Tibial nerve (tissue), 4 donors: ENCODE measurements at places on chromosomes 13 and 19.

GRCh38 chr13:112468069-112468468, 91.9 kb downstream of the SPACA7 start:
- H3K27me3 ChIP-seq: no peaks in the 10 kb centered on the region
- H3K27ac ChIP-seq: no peak overlapping the region
- DNase-seq: no peak
- H3K4me3 ChIP-seq: no peak overlapping the region
- no peaks in the 10 kb centered on the region for H3K36me3 ChIP-seq
- no peaks in the 10 kb centered on the region for H3K4me1 ChIP-seq

DNA sequence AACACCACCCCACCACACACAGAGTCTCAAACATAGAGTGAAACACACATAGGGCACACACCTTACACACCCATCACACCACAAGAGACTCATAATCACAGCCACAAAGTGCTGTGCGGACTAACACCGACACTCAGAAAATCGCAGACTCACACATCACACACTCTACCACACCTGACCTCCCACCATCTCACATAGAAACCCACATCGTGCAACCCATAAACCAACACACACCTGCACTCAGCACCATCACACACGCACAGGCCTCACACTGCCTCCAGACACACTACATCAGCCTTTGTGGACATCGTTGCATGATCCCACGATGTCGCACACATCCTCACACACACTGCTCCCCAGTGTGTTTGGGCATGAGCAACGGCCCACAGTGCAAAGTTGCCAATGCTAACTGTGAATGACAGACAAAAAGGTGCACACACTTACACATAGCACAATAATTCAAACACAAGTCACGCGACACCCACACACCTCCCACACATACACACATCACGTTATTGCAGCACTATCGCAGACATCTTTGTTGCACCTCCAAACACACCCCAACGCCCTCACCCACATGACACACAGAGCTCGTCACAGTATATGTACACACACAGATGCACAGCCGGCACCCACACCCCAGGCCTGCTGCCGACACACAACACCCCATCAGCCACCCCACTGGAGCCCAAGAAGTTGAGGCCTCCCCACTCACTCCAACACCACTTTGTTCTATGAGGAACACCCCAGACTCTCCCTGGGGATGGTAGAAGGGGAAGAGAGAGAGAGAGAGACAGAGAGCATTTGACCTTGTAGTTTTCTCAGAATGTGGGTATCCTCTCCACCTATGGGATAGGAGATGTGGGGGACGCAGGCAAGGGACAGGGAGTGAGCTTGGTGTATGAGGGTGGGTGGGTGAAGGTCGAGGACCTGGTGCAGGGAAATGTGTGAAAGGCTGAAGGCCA, 1.2 kb upstream of the ATP1A3 start:
- no peak for DNase-seq
- no peaks in the 10 kb centered on the region for H3K4me1 ChIP-seq
- H3K27me3 ChIP-seq: peaks cover 3% of the 10 kb centered on the region
- H3K27ac ChIP-seq: no peak overlapping the region
- no peak overlapping the region for H3K4me3 ChIP-seq
- H3K36me3 ChIP-seq: no peaks in the 10 kb centered on the region

DNA sequence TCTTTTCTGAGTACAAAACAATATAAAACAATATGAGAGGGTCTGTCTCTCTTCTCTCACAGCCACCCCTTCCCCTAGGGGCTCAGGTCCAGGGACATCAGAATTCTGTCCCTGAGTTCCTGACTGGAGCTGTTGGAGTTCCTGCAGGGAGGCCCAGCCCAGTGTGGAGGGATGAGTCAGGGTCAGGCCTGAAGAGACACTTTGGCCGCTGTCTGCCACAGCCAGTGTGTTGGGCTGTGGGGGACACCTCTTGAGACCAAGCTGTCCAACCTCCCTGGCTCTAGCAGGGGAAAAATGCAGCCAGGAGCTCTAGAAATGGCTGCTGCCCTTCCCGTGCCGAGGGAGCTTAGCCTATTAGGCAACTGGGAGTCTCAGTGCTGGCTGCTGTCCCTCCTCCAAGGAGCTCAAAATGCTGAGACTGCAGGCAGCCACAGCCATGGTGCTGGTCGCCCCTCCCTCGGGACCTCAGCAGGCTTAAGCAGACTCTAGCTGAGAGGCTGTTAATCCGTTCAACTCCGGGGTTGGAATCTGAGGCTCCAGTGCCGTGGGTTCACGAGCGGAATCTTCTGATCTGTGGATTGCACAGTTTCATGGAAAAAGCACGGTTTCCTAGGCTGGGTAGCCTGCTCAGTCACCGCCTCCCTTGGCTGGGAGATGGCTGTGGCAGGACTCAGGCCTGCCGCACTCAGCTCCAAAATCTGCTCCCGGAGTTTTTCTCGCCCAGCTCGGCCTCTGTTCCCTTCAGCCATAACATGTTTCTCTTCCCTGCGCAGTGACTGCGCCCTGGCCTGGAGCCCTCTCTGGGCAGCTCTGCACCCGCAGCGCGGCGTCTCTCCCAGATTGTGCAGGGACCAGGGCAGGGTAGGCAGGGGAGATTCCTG, 3.8 kb upstream of the ZNF626 start:
- no peak overlapping the region for H3K27ac ChIP-seq
- H3K4me1 ChIP-seq: no peaks in the 10 kb centered on the region
- no peak overlapping the region for H3K4me3 ChIP-seq
- no peaks in the 10 kb centered on the region for H3K36me3 ChIP-seq

DNA sequence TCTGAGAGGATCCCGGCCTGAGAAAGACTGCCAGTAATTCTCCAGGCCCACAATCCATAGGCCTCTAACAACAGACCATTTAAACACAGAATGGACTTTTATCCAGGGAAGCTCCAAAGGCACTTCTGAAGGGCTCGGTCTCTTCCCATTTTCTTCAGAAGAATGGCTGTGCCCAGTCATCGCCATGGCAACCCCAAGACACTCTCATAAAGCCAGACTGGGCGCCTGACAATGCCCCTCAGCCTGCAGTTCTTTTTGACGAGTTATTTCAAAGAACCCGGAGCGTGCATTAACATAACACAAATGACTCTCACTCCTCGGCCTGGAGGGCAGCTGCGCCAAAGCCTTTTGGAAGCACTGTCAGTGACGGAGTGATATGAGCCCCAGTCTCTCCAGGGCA, 61.0 kb downstream of the RASA3 start:
- DNase-seq: no peak
- H3K4me1 ChIP-seq: peaks cover 27% of the 10 kb centered on the region
- H3K4me3 ChIP-seq: no peak overlapping the region
- no peaks in the 10 kb centered on the region for H3K36me3 ChIP-seq
- H3K27me3 ChIP-seq: no peaks in the 10 kb centered on the region

GRCh38 chr13:33919120-33919519, 101.2 kb downstream of the RFC3 start:
- DNase-seq: no peak
- H3K4me1 ChIP-seq: no peaks in the 10 kb centered on the region
- no peak overlapping the region for H3K27ac ChIP-seq
- H3K4me3 ChIP-seq: no peak overlapping the region

GRCh38 chr19:15093001-15093400, 11.0 kb downstream of the OR1I1 start:
- H3K27ac ChIP-seq: no peak overlapping the region
- H3K27me3 ChIP-seq: no peaks in the 10 kb centered on the region
- no peaks in the 10 kb centered on the region for H3K4me1 ChIP-seq

DNA sequence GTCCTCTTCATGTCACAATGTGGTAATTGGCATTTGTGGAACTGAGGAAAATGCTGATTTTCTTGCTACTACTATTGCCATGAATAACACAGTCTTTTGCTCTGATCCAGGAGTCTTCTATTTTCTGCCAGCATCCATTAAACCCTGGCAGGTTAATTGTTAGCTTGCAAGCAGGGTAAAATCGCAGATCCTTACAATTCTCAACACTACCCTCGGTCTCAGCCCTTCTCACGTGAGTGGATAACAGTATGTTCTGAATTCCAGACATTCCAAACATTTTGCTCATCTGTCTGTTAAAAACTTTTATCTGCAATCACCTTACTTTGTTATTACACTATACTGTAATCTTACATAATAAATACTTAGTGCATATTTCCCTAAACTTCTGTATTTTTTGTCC, 251.3 kb upstream of the ATXN8OS start:
- H3K27me3 ChIP-seq: no peaks in the 10 kb centered on the region
- no peak overlapping the region for H3K27ac ChIP-seq
- DNase-seq: no peak
- H3K4me1 ChIP-seq: no peaks in the 10 kb centered on the region

DNA sequence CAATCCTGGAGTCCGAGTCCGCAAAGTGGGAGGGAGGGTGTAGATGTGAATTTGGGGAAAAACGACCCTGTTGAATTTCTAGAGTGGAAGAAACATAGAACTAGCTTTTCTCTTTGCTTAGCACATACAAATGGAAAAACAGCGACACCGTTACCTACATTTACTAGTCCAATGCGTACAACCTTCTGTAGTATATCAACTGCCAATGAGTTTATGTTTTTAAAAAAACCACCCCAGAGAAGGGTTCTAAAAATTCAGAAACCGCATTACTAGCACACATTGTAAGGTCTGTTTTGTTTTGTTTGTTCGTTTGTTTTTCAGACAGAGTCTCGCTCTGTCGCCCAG, 332 bp upstream of the SUPT20H start:
- H3K27me3 ChIP-seq: no peaks in the 10 kb centered on the region
- DNase-seq: no peak
- H3K36me3 ChIP-seq: no peaks in the 10 kb centered on the region

- H3K4me3 ChIP-seq: no peak overlapping the region
- no peak for DNase-seq
- no peak overlapping the region for H3K27ac ChIP-seq
- H3K4me1 ChIP-seq: no peaks in the 10 kb centered on the region
- no peaks in the 10 kb centered on the region for H3K27me3 ChIP-seq
These were observed 266.8 kb downstream of the PCDH20 start for GRCh38 chr13:61148691-61149315.

DNA sequence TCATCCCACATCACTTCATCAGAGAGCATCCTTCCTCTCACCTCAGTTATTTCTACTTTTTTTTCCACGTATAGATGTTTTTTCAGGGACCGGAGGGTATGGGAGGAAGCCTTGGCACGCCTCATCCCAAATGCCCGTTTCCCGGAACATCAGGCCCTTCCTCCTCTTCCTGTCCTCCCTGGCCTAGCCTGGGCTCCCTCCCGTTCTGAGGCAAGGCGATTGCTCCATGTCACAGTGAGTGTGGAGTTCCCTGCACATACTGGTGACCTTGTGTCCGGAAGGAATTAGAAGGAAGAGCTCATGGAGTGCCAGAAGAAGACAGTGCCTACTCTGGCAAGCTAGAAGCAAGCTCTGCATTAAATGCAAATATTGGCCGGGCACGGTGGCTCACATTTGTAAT, 1.1 kb upstream of the ZNF627 start:
- no peak overlapping the region for H3K4me3 ChIP-seq
- no peaks in the 10 kb centered on the region for H3K27me3 ChIP-seq
- H3K4me1 ChIP-seq: no peaks in the 10 kb centered on the region
- no peaks in the 10 kb centered on the region for H3K36me3 ChIP-seq

- H3K27ac ChIP-seq: peak overlapping the region; percentile 54
- H3K4me3 ChIP-seq: no peak overlapping the region
- H3K4me1 ChIP-seq: no peaks in the 10 kb centered on the region
These were observed 24.3 kb downstream of the COLGALT1 start for GRCh38 chr19:17579661-17580244.

- no peak overlapping the region for H3K27ac ChIP-seq
- H3K36me3 ChIP-seq: no peaks in the 10 kb centered on the region
- no peak for DNase-seq
- H3K27me3 ChIP-seq: no peaks in the 10 kb centered on the region
- peaks cover 34% of the 10 kb centered on the region for H3K4me1 ChIP-seq
These were observed 12.0 kb downstream of the ELF1 start for GRCh38 chr13:41006978-41007743.

DNA sequence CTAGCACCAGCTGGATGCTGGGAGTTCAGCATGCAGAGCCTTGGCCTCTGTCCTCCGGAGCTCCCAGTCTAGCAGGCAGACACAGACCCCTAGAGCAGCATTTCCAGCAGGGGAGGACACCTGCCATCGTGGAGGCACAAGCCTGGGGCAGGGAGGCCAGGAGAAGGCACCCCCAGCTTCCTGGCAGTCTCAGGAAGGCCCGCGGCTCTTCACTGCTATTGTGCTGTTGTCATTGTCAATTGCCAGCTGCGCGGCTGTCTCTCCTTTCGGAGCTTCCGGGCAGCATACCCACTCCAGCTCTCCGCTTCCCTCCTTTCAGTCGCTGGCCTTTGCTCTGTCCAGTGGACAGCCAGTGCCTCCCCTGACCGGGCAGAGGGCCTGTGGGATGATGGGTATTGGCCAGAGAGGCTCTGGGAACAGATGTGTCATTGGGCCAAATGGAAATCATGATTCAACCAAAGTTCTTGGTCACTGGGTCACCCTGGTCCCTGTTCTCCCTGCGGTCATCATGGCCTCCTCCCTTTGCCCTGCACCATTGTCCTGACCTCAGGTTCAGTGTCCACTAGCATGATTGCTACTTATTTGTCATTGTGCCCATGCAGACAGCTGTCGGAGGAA, 93.0 kb downstream of the SLC7A1 start:
- no peaks in the 10 kb centered on the region for H3K27me3 ChIP-seq
- H3K36me3 ChIP-seq: no peaks in the 10 kb centered on the region
- no peak overlapping the region for H3K4me3 ChIP-seq
- no peak overlapping the region for H3K27ac ChIP-seq
- no peak for DNase-seq
- H3K4me1 ChIP-seq: peaks cover 3% of the 10 kb centered on the region

- no peaks in the 10 kb centered on the region for H3K36me3 ChIP-seq
- no peak overlapping the region for H3K4me3 ChIP-seq
- H3K27me3 ChIP-seq: no peaks in the 10 kb centered on the region
- no peaks in the 10 kb centered on the region for H3K4me1 ChIP-seq
These were observed 40.0 kb upstream of the TPP2 start for GRCh38 chr13:102556806-102557205.

- DNase-seq: no peak
- H3K36me3 ChIP-seq: no peaks in the 10 kb centered on the region
- H3K4me3 ChIP-seq: no peak overlapping the region
- no peaks in the 10 kb centered on the region for H3K27me3 ChIP-seq
These were observed 72.2 kb downstream of the MAP4K1 start for GRCh38 chr19:38545596-38545995.

GRCh38 chr19:39014037-39014436, 18.3 kb downstream of the FBXO27 start:
- H3K36me3 ChIP-seq: peaks cover 36% of the 10 kb centered on the region
- no peaks in the 10 kb centered on the region for H3K27me3 ChIP-seq
- H3K27ac ChIP-seq: no peak overlapping the region
- H3K4me3 ChIP-seq: no peak overlapping the region
- DNase-seq: no peak
- H3K4me1 ChIP-seq: no peaks in the 10 kb centered on the region

- DNase-seq: no peak
- H3K4me3 ChIP-seq: no peak overlapping the region
- H3K4me1 ChIP-seq: peaks cover 4% of the 10 kb centered on the region
- H3K27ac ChIP-seq: no peak overlapping the region
- H3K36me3 ChIP-seq: no peaks in the 10 kb centered on the region
These were observed 6.4 kb downstream of the ATP11A start for GRCh38 chr13:112696001-112696868.

GRCh38 chr13:29969286-29969685, 118.9 kb upstream of the UBL3 start:
- no peaks in the 10 kb centered on the region for H3K36me3 ChIP-seq
- DNase-seq: no peak
- no peaks in the 10 kb centered on the region for H3K4me1 ChIP-seq
- H3K4me3 ChIP-seq: no peak overlapping the region
